NCI-H460 (cell line): ENCODE measurements at places on chromosomes 6 and 20. TPM values are rescaled to one million over a fixed set of nuclear protein-coding genes. Genes with fewer than 3 reads are reported as not detected.

The BAK1 gene
- total RNA-seq = 13.2 and 14.6 TPM in 2 replicates

The XRN2 gene
- 88.4 and 97.8 TPM in 2 replicates for total RNA-seq

The PRSS35 gene
- total RNA-seq = not detected in 2 replicates

The SLC18B1 gene
- 21.2 and 21.3 TPM in 2 replicates for total RNA-seq

The ZSCAN16 gene
- total RNA-seq = 5.6 and 7.9 TPM in 2 replicates

The RIPPLY2 gene
- not detected in 2 replicates for total RNA-seq

The NKAIN2 gene
- 3.7 and 4.0 TPM in 2 replicates for total RNA-seq

- no peak for DNase-seq
Measured at GRCh38 chr6:21121636-21122136, 471.9 kb upstream of the SOX4 start.

DNA sequence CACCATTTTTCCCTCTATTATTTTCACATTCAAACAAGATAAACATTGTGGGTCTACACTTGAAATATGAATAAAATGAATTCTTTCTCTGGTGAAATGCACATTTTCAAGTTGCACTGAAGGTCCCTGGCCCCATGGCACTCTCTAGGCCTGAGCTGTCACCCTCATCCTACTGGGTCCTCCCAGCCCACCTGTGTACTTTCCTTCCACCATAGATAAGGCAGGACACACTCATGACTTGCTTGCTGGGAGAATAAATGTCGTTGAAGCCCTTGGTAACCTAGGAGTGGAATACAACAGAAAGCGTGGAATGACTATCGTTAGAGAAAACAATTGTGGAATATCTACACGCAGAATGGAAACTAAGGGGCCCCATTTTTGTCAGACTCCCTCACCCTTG, 101.0 kb upstream of the QKI start:
- no peak for DNase-seq

DNA sequence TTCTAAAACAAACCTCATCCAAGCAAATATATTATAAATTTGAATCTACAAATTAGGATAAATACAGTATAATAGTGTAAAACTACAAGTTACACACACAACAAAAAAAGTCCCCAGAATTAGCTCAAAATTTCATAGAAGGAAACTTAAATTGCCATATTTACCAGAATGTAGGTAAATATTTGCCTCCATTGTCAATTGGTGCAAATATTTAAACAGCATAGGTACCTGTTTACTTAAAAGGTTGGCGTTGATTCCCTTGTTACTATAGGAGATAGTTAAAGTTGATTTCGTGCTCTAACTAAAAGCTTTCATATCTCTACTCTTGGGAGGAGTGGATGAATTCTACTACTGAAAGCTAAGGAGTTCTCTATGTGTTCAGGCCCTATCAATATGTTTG, 111.6 kb upstream of the TENT5A start:
- DNase-seq = no peak

GRCh38 chr6:38806271-38806670, 91.2 kb downstream of the DNAH8 start:
- no peak for DNase-seq

- DNase-seq = no peak
Measured at GRCh38 chr6:157227202-157228166, 95.8 kb downstream of the TMEM242 start.

- no peak for DNase-seq
Measured at GRCh38 chr6:38209371-38210260, 390.1 kb downstream of the ZFAND3 start.

GRCh38 chr20:63092660-63093215, 86.0 kb upstream of the BHLHE23 start:
- no peak for DNase-seq

GRCh38 chr6:87473419-87473903, 687 bp downstream of the SLC35A1 start:
- peak; percentile 4 for DNase-seq

- DNase-seq = no peak
Measured at GRCh38 chr20:63322933-63323273, 29.9 kb downstream of the COL20A1 start.
